ENCODE measurements at places on chromosomes 5 and 9.
A peak's percentile ranks its signal among the peaks of the same experiment; 100 is the strongest.

DNA sequence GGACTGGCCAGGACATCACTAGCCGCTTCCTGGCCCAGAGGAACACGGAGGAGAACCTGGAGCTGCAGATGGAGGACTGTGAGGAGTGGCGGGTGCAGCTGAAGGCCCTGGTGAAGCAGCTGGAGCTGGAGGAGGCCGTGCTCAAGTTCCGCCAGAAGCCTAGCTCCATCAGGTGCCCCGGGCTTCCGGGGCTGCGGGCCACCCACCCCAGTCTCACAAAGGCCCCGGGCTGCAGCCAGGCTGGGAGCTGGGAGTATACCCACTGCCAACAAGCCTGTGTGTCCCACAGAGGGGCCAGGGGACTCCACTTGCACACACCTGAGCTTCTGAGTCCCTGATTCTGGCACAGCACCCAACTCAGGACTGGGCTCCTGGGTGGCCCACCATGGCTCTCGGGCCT lies 1.7 kb upstream of the RABL6 start:
- DNase-seq = no peak

- peak; percentile 75 for DNase-seq
Measured at GRCh38 chr5:100898504-100899346, 4.4 kb downstream of the ST8SIA4 start.

DNA sequence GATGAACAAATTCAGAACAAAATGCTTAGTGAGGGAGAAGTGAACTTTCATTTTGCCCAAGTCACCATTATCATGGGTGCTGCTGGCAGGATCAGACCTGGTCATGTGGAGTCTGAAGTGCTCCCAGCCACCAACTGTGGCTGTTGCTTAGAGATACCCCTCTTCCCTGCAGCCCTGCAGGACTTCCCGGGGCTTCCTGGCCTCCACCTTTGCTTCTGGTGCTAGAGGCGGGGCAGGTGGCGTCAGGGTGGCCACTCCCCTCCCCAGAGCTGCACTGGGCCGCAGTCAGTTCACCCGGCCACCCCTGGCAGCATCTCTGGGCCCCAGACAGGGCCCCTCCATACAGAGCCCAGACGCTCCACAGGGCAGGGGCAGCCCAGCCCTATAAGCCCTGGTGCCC lies 30.0 kb upstream of the SLC12A7 start:
- DNase-seq = no peak

GRCh38 chr5:62649025-62649424 lies 70.4 kb downstream of the LRRC70 start:
- DNase-seq = no peak

DNA sequence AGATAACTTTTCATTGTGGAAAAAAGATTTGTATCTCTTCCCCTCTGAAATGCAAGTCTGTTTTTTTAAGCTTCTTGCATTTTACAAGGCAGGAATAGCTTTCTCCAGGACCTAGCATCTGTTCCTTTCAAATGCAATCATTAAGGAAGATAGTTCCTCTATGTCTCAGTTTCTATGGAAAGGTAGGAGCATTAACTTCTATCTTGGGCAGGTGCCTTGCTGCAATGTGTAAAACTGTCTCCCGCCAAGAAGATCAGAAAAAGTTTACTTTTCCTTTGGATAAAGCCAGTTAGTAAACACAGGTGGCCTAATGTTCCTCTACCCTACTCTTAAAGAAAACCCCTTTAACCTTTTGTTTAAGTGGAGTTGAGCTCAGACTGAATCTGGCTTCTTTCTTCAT lies 560.6 kb upstream of the CYLC2 start:
- no peak for DNase-seq

DNA sequence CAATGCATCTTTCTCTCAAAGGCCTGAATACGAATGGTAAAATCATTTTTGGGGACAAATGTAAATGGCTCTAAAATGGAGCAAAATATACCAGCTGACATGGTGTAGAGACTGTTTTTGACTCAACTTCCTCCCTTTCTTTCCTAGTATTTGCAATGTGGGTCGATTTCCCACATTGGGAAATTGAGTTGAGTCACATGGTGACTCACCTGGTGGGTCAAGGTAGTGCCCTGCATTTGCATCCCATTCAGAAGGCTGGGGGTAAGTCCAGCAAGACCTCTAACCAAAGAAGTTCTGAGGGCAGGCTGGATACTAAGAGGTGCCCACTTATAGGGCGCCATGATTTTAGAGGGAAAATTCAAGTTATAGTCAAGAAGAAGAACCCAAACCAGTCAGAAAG lies 179.6 kb upstream of the MPDZ start:
- DNase-seq = no peak

GRCh38 chr5:180437336-180437735 lies 56.8 kb upstream of the CNOT6 start:
- DNase-seq = no peak

GRCh38 chr5:123174916-123175481 lies 86.0 kb downstream of the PRDM6 start:
- no peak for DNase-seq

GRCh38 chr9:133782157-133783130 lies 44.3 kb upstream of the SARDH start:
- DNase-seq = peak; percentile 69

DNA sequence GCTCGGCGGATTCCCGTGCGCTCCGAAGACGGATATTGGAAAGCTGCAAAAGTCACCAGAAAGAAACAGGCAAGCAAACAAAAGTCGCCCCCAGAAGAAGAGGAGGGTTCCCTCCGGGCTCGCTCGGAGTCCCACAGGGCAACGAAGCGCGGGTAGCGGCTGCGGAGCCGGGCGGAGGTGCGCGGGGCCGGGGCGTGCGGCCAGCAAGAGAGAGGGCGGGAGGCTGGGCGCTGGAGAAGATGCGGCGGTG lies at the start of gene FBN2:
Gene FBN2 (minus strand): TSS at position 246 of the 250 bp plus-strand sequence. CDS start 642 bp downstream, outside the sequence.
- DNase-seq = no peak

DNA sequence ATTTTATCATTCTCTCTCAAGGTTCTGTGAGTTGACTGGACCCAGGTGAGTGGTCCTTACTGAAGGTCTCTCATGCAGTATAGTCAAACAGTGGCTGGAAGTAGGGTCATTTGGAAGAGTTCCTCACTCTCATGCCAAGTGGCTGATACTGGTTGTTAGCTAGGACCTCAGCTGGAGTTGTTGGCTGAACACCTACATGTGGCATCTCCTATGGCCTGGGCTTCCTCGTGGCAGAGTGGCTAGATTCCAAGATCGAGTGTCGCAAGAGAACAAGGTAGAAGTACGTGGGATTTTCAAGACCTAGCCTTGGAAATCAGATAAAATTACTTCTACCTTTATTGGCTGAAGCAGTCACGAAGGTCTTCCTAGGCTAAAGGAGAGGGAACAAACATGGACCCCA lies 7.6 kb downstream of the SLC31A2 start:
- DNase-seq = no peak

DNA sequence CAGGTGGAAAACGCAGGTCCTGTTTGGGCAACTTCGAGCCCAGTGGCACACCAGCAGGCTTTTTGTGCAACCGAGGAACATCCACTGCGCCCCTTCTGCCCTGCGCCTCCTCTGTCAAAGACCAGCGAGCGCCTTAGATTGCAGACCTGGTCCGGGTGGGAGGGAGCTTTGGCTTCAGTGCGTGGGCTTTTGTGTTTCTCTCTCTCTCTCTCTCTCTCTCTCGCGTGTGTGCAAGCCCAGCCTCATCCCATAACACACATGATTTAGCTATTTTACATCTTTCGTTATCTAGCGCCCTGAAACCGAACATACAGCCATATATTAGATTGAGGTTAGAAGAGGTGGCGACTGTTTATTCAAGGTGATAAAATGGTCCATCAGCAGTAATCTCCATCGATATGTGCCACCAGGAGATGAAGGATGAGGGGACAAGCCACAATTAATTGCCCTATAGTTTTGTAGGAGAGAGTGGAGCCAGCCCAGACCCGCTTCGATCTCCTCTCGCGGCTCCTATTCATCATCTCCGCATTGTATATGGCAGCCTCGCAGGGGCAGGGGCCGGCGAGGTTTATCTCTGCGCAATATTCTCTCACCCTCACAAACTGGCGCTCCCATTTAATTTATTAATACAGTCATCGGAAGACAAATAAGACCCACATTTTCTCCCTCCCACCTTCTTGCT lies 5.3 kb downstream of the PRDM6 start:
- no peak for DNase-seq

- DNase-seq = no peak
Measured at GRCh38 chr9:81724242-81724889, 35.0 kb upstream of the TLE1 start.

- no peak for DNase-seq
Measured at GRCh38 chr9:116476935-116477381, 210.1 kb upstream of the TRIM32 start.

DNA sequence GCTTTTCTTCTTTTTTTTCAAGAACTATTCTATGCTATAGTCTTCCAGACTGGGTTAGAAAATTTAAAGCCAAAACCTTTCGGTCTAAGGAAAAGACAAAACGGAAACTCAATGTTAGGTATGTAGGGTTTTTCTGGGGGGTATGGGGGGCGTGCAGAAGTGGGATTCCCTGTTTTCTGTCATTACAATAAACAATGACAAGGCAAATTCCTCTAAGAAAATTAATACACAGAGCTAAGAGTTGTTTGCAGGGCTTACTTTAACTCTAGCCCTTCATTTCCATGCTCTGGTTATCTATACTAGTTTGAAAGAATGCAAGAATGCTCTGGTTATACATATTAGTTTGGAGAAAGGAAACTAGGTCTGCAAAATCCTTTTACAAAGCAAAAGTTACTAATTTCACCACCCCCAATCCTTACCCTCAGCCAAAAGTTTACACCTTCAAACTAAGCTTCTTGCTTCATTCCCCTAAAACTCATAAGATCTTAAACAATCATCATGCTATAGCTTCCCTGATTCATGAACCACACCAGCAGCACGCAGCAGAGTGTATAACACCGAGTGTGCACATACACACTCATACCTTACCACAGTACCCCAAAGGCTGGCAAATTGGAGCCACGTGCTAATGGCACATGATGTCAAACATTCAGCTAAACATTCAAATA lies 89.1 kb upstream of the NR5A1 start:
- DNase-seq = no peak

DNA sequence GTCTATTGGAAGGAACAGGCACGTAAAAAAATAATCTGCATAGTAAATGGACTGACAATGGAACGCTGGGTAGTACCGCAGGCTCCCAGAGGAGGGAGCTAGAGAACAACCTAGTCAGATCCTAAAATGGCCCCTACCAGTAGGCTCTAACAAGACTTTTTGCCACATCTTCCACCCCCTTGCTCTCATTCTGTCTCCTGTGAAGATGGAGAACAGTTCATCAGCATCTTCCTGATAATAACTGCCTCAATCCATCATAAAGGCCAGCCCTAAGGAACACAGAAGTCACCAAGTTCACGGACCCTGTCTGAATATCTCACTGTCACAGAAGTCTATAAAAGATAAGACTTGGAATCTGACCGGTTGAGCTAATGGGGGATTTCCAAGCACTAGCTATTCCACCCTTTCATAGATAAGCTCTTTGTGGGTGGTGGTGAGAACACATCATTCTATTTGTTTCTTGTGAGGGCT lies 133.4 kb downstream of the SLC1A3 start:
- DNase-seq = peak; percentile 87

GRCh38 chr9:134546746-134547145 lies 94.9 kb upstream of the COL5A1 start:
- DNase-seq = no peak

GRCh38 chr9:137458194-137459151 lies 661 bp downstream of the NSMF start:
- DNase-seq = peak; percentile 39

DNA sequence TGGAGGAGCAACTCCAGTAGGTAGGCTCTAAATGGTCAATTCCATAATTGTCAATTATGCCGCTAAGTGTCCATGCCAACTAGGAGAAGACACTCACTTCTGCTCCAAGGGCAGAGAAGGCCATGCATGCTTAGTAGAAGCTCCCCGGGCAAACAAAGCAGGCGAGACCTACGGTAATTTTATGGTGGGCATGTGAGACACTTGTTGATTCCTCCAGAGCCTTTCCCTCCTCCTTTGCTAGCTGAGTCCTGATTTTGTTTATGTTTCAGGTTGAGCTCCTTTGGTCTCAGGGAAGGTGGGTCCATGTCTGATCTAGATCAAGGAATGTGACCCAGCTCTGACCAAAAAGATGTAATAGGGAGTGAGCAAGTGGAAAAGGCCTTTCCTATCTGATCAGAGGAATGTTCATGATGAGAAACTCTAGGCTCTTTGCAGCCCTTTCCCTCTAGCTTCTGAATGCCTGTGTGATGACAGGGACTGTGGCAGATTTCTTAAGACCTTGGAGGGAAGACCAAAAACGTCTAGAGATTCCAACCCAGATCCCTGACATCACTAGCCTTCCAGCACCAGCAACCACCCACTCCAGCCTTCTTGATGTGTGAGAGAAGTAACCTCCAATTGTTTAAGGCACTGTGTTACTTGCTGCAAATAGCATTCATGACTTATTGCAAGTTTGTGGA lies 7.7 kb upstream of the CPEB4 start:
- DNase-seq = no peak

DNA sequence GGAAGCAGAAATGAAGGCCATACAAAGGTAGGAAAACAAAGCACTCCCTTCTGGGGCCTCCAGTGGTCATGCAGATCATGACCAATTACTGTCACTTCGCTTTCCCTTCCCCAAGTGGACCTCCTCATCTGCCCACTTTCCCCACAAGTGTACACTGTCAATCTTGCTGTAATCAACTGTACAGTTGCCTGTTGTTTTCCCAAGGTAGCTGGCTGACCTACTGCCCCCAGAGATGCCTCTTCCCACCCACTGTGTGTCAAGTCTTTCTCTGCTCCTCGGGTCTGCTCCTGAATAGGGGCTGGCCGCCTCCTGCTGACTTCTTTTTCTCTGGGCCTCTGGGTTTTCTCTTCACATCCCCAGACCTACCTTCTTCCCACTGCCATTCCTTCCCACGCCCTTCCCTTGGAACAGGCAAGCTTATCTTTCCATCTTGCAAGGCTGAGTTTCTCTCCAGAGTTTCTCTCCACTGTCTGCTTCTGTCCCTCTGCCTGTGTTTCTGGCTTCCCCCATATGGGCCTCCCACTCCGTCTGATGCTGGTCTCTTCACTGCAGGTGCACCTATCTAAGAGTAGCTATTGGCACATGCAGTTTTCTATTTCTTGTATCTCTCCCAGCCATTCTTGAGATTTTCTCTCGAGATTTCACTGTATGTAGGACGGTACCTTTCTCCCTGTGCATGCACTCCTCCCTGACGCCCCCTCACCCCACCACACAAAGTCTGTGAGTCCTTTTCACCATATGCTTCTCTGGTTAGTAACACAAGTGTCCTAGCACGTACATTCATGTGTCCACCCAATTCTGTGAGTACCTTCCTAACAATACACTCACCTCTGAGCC lies 2.4 kb downstream of the ELL2 start:
- DNase-seq = no peak

- DNase-seq = no peak
Measured at GRCh38 chr5:158099571-158100105, 240.7 kb upstream of the CLINT1 start.

GRCh38 chr5:138463419-138464007 lies 1.8 kb upstream of the EGR1 start:
- peak; percentile 40 for DNase-seq

- DNase-seq = no peak
Measured at GRCh38 chr9:34254141-34254913, 74.7 kb downstream of the KIF24 start.

- DNase-seq = no peak
Measured at GRCh38 chr5:115480271-115480670, 64.3 kb downstream of the FEM1C start.

- DNase-seq = peak; percentile 71
Measured at GRCh38 chr9:98536542-98537173, 172.1 kb downstream of the GABBR2 start.
